ENCODE measurements at places on chromosomes 13 and 19.

DNA sequence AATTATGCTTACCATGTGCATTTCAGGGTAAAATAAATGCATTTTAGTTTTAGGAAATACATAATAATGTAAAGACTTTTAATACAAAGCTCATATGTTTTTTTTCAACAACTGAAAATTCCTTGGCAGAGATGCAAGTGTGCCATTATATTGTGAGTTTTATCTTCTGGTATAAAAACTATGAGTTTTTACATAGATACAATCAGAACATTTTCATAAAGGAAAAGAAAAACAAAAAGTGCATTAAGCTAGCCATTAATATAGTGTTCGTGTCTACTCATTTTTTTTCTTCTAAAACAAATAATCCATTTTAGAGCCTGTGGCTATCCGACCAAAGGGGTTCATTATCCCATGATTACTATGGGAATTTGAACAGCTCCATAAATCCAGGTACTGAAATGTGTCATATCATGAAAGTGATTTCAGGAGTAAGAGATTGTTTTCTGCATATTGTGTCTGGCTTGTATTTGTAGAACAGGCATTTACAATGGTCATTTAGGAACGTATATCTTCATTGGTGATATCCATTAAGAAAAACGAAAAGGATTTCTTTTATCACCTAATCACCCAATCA is 236.9 kb upstream of the SLC10A2 start:
- H3K27me3 ChIP-seq: no peaks in the 10 kb centered on the region
- no peak overlapping the region for H3K27ac ChIP-seq
- no peak overlapping the region for H3K4me3 ChIP-seq
- H3K4me1 ChIP-seq: no peaks in the 10 kb centered on the region
- no peaks in the 10 kb centered on the region for H3K36me3 ChIP-seq

GRCh38 chr19:14402332-14403144 is 16.6 kb downstream of the DDX39A start:
- H3K27ac ChIP-seq: no peak overlapping the region
- DNase-seq: peak; percentile 86

- no peaks in the 10 kb centered on the region for H3K27me3 ChIP-seq
- H3K27ac ChIP-seq: no peak overlapping the region
- DNase-seq: no peak
Measured at GRCh38 chr19:18119013-18119716, 21.6 kb downstream of the MAST3 start.

- H3K36me3 ChIP-seq: peaks cover 36% of the 10 kb centered on the region
- H3K4me1 ChIP-seq: peaks cover 19% of the 10 kb centered on the region
- H3K27ac ChIP-seq: no peak overlapping the region
- no peak overlapping the region for H3K4me3 ChIP-seq
- DNase-seq: no peak
- no peaks in the 10 kb centered on the region for H3K27me3 ChIP-seq
Measured at GRCh38 chr19:13768510-13768909, 4.2 kb downstream of the MRI1 start.

DNA sequence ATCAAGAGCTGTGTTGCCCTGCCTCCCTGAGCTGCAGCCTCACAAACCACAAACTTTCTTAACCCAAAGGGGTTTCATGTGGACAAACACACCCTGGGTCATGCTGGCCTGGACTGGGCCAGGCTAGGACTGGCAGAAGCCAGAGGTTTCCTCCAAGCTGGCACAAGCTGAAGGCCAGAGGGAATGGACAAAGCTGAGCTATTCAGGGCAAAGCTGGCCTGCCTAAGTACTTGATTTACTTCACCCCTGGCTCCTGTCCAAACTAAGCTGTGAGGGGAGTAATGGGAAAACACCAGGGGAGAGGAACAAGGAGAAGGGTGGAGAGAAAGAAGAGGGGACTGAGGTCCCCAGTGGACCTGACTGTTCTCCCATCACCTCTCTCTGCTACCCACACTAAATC is 6.2 kb downstream of the CPAMD8 start:
- peak; percentile 10 for DNase-seq
- no peak overlapping the region for H3K4me3 ChIP-seq
- no peak overlapping the region for H3K27ac ChIP-seq

- DNase-seq: no peak
- H3K4me3 ChIP-seq: no peak overlapping the region
Measured at GRCh38 chr19:48615231-48616040, 560 bp upstream of the FAM83E start.

DNA sequence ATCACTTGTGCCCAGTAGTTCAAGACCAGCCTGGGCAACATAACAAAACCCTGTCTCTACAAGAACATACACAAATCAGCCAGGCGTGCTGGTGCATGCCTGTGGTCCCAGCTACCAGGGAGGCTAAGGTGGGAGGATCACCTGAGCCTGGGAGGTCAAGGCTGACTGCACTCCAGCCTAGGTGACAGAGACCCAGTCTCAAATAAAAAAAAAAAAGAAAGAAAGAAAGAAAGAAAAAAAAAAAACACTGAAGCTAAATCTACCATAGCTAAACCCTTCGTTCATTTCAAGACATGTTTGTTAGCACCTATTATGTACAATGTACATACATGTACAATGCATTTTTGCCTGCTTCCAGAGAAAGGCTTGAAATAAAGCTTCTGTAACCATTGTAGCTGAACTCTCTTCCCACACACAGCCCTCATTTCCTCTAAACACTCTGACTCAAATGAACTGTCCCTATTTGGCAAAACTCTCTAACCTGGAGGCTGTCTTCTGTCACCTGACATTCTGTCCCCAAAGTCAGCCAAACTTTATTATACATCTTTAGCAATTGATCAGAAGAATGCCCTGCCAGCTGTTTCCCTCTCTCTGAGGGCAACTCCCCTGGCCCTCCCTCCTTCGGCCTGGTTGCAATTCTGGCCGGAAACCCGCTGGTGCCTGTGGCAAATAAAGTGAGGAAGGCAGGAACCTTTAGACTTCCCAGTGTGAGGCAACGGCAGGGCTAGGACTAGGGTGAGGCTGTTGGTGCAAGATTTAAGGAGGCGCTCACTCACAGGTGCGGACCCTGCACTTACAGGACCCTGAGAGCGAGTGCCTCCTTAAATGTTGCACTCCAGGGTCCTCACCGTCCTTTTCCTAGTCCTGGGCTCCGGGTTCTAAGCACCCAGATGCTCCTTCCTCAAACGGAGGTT is 1.8 kb downstream of the ETHE1 start:
- peaks cover 21% of the 10 kb centered on the region for H3K4me1 ChIP-seq
- H3K27ac ChIP-seq: peak overlapping the region; percentile 13
- peaks cover 5% of the 10 kb centered on the region for H3K36me3 ChIP-seq

DNA sequence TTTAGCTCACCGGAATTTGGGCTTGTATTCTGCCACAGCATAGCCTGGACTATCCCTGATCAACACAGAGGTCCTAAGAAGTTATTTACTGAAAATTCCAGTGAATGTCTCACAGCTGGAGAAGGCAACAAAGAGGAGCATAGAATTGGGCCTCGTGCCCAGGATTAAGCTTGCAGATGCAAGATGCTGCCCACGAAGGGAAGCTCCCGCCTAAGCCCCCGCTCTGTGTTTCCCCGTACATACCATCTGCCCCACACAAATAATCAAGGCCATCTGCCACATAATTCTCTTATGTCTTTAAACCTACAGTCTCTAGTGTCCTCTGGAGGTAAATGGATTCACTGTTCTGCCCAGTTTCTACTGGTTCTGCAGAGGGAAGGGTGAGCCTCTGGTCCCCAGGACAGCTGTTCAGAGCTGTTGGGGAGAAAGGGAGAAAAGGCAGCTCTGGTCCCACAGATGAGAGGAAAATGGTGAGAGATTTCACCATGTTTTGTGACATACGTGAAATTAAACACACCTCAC is 7.4 kb upstream of the TPP2 start:
- no peak for DNase-seq
- H3K27ac ChIP-seq: no peak overlapping the region
- H3K36me3 ChIP-seq: no peaks in the 10 kb centered on the region
- no peaks in the 10 kb centered on the region for H3K27me3 ChIP-seq
- H3K4me3 ChIP-seq: no peak overlapping the region

DNA sequence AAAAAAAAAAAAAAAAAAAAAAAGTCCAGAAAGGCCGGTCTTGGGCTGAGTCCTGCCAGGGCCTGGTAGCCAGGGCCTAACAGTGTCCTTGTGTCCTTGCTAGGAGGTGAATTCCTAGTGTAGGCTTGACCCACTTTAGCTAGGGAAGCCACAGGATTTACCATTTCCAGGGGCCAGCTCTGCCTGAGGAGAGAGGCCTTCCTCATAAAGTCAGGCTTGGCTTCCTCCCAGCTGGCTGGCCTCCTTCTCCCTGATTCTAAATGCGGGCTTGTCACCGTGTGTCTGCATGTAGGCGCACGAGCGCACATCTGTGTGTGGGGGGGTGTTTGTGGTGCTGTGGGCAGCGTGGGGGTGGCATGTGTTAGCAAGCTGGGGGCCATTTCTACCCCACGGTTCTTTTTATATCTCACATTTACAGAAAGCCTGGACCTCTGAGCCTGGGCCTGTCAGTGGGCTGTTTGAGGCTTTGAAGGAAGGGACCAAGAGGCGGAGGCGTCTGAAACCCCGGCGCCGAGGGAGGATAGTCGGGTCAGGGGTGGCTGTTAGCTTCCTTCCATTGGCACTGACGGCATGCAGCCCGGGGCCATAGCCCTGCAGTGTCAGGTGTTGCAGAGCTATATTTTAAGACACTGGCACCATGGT is 31.7 kb downstream of the IER2 start:
- H3K4me3 ChIP-seq: no peak overlapping the region
- peaks cover 5% of the 10 kb centered on the region for H3K4me1 ChIP-seq
- no peaks in the 10 kb centered on the region for H3K36me3 ChIP-seq
- peak; percentile 24 for DNase-seq
- no peaks in the 10 kb centered on the region for H3K27me3 ChIP-seq
- no peak overlapping the region for H3K27ac ChIP-seq

- no peak for DNase-seq
- H3K27me3 ChIP-seq: no peaks in the 10 kb centered on the region
- H3K4me3 ChIP-seq: peak overlapping the region; percentile 77
- peak overlapping the region; percentile 69 for H3K27ac ChIP-seq
- no peaks in the 10 kb centered on the region for H3K36me3 ChIP-seq
Measured at GRCh38 chr13:33543631-33544265, 258.2 kb upstream of the STARD13 start.

DNA sequence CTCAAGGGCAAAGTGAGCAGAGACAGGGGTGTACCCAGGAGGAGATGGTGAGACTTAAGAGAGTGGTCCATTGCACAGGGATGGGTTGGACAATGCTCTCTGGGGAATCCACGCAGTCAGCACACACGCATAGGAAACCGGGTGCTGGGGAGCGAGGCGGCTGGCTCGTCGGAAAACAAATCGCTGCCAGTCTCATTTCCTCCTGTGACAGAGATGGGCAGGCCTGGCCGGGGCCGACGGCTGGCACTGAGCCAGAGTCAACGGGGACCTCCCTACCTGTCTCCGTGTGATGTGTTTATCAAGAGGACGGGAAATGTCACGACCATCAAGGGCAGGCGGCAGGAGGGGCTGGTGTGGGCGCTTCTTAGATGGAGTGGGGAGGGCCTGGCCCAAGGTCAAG is 27.3 kb downstream of the PTPRS start:
- peaks cover 1% of the 10 kb centered on the region for H3K4me1 ChIP-seq
- no peak for DNase-seq
- H3K27me3 ChIP-seq: peaks cover 4% of the 10 kb centered on the region
- H3K27ac ChIP-seq: no peak overlapping the region
- H3K4me3 ChIP-seq: no peak overlapping the region
- H3K36me3 ChIP-seq: no peaks in the 10 kb centered on the region

DNA sequence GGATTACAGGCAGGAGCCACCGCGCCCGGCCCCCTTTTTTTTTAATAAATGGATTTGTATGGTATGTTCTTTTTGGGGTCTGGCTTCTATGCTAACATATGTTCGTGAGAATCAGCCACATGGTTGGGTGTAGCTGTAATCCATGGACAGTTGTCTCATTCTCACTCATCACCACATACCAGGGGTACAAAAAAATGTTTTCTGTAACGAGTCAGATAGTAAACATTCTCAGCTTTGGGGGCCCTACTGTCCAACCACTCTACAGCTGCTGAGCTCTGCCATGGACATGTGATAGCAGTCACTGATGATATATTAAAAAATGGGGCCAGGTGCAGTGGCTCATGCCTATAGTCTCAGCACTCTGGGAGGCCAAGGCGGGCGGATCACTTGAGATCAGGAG is 5.1 kb upstream of the RETN start:
- no peaks in the 10 kb centered on the region for H3K4me1 ChIP-seq
- no peak for DNase-seq
- H3K27me3 ChIP-seq: peaks cover 8% of the 10 kb centered on the region

DNA sequence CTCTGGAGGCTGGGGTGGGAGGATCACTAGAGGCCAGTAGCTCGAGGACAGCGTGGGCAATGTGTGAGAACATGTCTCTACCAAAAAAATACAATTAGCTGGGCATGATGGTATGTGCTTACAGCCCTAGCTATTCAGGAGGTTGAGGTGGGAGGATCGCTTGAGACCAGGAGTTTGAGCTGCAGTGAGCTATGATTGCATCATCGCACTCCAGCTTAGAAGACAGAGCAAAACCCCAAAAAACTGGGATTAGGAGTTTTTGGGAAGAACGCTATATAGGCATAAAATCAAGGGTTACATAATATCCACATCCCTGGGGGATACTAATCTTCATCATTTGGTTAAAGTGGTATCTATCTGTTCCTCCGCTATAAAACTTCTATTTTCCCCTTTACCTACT is 155.5 kb downstream of the CACNA1A start:
- H3K36me3 ChIP-seq: peaks cover 46% of the 10 kb centered on the region
- H3K27me3 ChIP-seq: no peaks in the 10 kb centered on the region
- no peak overlapping the region for H3K4me3 ChIP-seq
- no peak for DNase-seq
- H3K27ac ChIP-seq: no peak overlapping the region

DNA sequence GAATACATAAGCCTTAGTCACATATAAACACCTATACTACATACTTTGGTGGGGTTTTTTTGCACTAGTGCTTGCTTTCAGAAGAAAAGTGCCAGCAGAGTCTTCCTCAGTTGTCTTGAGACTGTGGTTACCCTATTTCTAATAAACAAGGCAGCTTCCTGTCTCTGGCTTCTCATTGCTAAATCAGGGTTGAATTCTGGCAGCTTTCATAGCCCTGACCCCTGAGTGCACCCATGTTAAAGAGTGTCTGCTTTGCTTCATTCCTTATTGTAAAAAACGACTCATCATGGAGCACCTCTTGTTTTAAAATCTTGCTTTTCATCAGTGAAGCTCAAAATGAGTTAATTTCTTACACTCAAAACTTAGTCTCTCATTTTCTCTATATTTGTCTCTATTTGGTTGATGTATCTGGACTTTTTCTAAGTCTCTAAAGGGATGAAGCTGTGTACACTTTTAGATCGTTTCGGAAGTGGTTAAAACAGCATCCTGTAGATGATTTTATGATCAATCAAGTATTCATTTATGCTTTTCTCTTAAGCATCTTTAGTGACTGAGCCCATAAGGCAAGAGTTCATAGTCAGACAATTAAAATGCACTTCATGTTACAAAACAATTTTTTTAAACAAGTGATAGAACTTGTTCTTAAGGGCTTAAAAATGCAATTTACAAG is 72.1 kb downstream of the KLF12 start:
- peak; percentile 77 for DNase-seq
- no peak overlapping the region for H3K4me3 ChIP-seq
- no peaks in the 10 kb centered on the region for H3K36me3 ChIP-seq
- H3K27ac ChIP-seq: no peak overlapping the region
